M059J (cell line): ENCODE measurements at places on chromosomes 16 and 17.
A peak's percentile ranks its signal among the peaks of the same experiment; 100 is the strongest.

DNA sequence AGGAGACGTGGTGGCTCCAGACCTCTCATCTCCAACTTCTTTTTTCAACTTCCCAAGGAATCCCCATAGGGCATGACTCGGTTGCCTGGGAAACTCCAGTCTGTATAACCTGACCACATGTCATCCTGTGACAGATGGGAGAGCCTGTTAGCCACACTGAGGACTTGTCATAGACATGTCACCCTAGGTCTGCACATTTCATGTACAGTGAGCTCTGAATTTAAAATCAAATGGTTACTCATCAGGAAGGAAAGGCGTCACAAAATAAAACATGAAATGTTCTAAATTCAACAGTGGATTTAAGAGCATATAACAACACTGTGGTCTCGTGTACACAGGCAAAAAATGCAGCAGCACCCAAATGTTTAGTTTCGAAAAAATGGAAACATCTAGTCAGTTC lies 22.2 kb upstream of the ADAMTS18 start:
- peak; percentile 90 for DNase-seq

DNA sequence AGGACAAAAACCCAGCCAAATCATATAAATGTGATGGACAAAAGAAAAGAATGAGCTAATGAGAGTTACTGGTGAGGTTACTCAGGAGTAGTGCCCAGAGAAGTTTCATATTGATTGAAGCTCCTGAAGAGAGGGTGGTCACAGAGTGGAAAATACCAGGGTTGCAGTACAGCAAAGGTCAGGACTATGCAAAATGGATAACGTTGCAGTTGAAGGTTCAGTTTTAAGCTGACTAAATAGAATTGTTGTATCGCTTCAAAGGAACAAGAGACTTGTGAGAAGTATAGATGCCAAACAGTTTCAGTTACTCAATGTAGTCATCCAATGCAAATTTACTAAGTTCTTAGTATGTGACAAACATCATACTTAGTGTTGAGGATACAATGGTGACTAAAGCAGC lies 47.1 kb downstream of the ABCA8 start:
- DNase-seq, result no peak

DNA sequence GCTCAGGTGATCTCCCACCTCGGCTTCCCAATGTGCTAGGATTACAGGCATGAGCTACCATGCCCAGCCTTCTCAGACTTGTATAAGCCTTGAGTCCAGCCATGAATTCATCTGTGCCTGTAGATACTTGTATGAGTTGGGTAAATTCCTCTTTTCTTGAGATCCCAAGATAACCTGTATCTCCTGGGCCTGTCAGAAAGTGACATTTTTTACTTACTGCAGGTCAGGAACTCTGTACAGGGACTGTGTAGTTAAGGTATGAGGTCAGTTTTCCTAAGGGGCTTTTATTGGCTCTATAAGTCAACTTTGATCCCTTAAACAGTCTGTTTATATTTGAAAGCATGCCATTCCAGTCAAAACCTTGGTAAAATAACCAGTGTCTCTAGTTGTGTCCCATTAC lies 106.3 kb upstream of the HAS3 start:
- no peak for DNase-seq

DNA sequence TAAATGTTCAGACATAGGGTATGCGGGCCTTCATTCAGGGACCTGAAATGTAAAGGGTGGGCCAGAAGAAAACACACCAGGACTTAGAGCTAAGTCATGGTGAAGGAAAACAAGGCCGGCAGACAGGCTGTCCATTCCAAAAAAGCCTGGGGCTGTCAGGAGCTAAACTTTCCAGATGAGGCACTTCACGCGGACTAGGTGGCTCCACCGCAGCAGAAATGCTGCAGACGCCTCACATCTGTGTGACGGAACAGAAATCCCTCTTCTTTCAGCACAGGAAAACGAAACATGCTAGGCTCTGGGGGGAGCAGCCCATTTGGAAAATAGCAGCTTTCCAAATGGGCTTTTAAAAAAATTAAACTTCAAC lies 88.7 kb downstream of the HS3ST3A1 start:
- DNase-seq, result peak; percentile 38

GRCh38 chr16:51155199-51155607 lies 4.1 kb upstream of the SALL1 start:
- DNase-seq, result peak; percentile 74

DNA sequence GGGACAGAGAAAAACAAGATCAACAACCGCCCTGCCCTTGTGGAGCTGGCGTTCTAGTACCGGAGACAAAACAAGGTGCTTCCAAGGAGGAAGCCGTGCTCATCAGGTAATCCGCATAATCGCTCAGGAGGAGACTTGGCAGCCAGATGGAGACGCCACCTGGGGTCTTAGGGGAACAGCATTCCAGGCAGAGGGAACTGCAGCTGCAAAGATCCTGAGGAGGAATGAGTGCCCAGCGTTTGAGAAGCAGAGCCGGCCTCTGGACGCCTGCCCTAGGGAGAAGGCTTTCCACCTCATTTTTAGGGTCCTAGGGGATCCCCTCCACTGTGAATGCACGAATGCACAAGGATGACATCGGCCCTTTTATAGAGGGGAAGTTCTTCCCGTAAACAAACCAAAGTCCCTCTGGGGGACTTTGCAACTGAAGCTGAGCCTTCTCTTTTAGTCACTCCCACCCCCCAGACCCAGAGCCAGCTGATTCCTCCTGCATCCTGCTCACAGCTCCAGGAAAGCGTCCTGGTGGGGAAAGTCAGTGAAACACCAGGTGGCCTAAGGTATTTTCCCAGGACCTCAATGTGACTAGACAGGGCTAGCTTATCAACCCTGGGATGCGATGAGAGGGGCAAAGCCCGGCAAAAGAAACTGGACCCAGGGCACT lies 13.2 kb upstream of the MPRIP start:
- DNase-seq, result no peak

DNA sequence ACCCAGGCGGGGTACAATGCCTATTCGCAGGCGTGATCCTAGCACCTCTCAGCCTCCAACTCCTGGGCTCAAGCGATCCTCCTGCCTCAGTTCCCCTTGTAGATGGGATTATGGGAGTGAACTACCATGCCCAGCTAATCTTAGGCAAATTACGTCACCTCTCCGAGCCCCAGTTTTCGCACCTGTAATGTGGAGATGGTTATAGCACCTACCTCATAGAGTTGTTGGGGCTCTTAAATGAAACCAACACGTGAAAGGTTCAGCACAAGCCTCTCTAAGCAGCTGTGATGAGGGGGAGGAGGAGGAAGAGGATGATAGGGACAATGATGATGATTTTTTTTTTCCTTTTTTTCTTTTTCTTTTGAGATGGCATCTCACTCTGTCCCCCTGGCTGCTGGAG lies 59.9 kb downstream of the ABR start:
- no peak for DNase-seq

- no peak for DNase-seq
Measured at GRCh38 chr16:3665508-3665907, 11.0 kb downstream of the DNASE1 start.

DNA sequence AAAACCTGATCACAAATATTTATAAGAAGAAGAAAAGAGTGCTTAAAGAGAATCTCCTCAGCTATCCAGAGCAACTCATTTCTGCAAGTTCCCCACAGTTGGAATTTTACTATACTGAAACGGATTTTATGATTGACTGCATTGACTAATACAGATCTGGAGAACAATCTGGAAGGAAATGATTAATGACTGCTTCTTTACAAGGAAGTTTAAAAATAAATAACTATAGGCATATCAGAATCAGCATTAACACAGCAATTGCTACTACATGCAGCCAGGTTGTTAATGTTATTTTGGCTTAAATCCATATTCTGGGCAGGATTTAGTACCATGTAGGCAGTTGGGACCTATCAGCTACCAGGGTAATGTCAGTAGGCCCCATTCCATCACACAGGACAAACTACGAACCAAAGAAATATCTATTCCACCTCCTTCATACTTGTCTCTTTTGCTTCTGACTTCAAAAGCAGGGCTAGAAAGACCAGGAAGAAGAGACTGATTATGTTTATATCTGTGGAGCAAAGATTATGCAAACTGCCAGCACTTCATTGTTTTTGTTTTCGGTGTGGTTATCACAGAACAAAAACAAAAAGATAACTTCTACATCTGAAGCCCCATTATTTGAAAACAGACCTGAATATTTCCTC lies 3.9 kb downstream of the SKAP1 start:
- no peak for DNase-seq

DNA sequence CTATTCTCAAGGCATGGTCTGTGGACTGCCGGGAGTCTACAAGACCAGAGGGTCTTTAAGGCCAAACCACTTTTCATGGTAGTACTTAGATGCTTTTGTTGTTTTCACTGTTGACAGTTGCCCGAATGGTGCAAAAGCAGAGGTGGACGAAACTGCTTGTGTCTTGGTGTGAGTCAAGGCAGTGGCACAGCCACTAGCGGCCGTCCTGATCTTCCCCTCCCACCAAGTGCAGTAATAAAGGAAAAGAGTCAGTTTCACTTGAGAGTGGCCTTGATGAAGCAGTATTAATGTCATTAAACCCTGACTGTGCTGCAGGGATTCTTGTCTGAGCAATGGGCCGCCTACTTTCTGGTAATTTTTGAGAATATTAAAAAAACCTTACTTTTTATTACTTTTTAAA lies 109.1 kb downstream of the PRKCA start:
- DNase-seq, result no peak

- peak; percentile 84 for DNase-seq
Measured at GRCh38 chr16:57802341-57803133, at the start of gene KIFC3. Gene KIFC3, minus strand, starts transcription at chr16:57802491. Its CDS starts 4,248 bp downstream, at chr16:57798243.

GRCh38 chr17:74960570-74961342 lies 11.8 kb downstream of the HID1 start:
- DNase-seq, result peak; percentile 47

- DNase-seq, result no peak
Measured at GRCh38 chr16:57661936-57662906, 5.9 kb upstream of the ADGRG3 start.

- DNase-seq, result no peak
Measured at GRCh38 chr16:51053775-51054174, 97.3 kb downstream of the SALL1 start.

GRCh38 chr16:79191933-79192332 lies 408.6 kb downstream of the MAF start:
- DNase-seq, result no peak

DNA sequence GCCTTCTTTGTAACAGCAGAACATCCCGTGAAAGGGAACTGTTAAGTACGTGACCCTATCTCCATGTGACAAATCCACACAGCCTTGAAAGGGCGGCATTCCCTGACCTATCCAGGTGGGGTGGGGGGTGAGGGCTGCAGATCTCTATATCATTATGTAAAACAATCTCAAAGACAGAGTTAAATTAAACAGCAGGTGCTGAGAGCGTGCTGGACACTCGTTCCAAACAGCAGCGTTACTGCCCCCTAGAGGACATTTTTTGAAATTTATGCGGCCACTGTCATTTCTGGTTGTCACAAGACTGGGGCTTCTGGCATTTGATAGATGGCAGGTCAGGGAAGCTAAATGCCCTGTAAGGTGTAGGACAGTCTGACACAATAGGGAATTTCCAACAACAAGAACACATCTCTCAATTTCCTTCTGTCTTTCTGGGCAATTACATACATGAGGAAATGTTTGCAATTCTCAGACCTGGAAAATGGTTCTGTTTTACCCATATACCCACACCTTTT lies 6.7 kb upstream of the SLC25A39 start:
- DNase-seq, result peak; percentile 73

GRCh38 chr16:81863630-81864352 lies 84.7 kb downstream of the PLCG2 start:
- DNase-seq, result no peak

GRCh38 chr17:33560165-33560564 lies 267.1 kb upstream of the ASIC2 start:
- peak; percentile 53 for DNase-seq

- peak; percentile 83 for DNase-seq
Measured at GRCh38 chr17:27805520-27806146, 5.3 kb upstream of the NOS2 start.

GRCh38 chr17:15038656-15039055 lies 226.5 kb downstream of the PMP22 start:
- peak; percentile 2 for DNase-seq

GRCh38 chr17:5526821-5527598 lies 40.6 kb downstream of the MIS12 start:
- peak; percentile 98 for DNase-seq

GRCh38 chr17:38728290-38728831 lies 1.8 kb upstream of the CISD3 start:
- DNase-seq, result no peak

DNA sequence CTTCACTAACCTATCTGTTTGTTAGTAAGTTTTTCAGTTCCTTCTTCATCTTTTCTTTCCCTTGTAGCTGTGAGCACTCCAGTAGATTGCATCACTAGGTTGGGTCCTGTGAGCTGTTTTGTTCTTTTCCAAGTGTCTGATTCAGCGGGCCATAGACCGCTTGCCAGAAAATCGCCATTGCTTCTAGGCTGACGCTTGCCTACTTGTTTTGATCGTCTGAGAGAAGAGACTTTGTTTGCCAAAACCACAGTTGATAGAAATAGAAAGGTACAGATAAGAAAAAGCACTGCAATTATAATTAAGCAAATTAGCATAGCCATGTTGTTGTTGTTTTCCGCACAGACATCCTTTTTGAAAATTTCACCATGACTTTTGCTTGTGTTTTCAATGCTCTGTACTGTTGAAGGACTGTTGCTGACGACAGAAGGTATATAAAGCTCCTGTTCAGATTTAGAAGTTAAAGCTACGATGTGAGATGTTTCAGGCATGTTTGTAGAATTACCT lies 3.1 kb downstream of the EVI2A start:
- DNase-seq, result peak; percentile 86
